ENCODE measurements at places on chromosomes 5 and 9. TPM values are rescaled to one million over a fixed set of nuclear protein-coding genes. Genes with fewer than 3 reads are reported as not detected.

TIGD6 gene
- 5.2 TPM for total RNA-seq

TMEM171 gene
- total RNA-seq = 6.6 TPM

AIF1L gene
- total RNA-seq = 1.7 TPM

FIBCD1 gene
- total RNA-seq = 12.1 TPM

SPAG8 gene
- total RNA-seq = 0.35 TPM

RHOBTB3 gene
- 8.6 TPM for total RNA-seq

C1QTNF3 gene
- 0.09 TPM for total RNA-seq

ARAP3 gene
- total RNA-seq = 4.2 TPM

SPINK13 gene
- total RNA-seq = not detected

MLANA gene
- not detected for total RNA-seq

BHMT2 gene
- total RNA-seq = not detected

SH2D3C gene
- total RNA-seq = 0.12 TPM

CBY3 gene
- total RNA-seq = not detected

MGAT4B gene
- 204 TPM for total RNA-seq

PDLIM4 gene
- total RNA-seq = 0.45 TPM

FGF18 gene
- 2.5 TPM for total RNA-seq

SLC45A2 gene
- not detected for total RNA-seq

KLF4 gene
- total RNA-seq = 33.7 TPM

SHLD3 gene
- 2.3 TPM for total RNA-seq

IFNK gene
- total RNA-seq = not detected

IFNE gene
- total RNA-seq = 1.1 TPM

F12 gene
- 22.1 TPM for total RNA-seq

SKP2 gene
- total RNA-seq = 20.1 TPM

ACOT12 gene
- total RNA-seq = not detected

CDC20B gene
- 0.07 TPM for total RNA-seq

OR4F3 gene
- not detected for total RNA-seq

NIPSNAP3A gene
- 10.4 TPM for total RNA-seq

SCGB3A2 gene
- total RNA-seq = not detected

PIP5KL1 gene
- 1.6 TPM for total RNA-seq

GADD45G gene
- total RNA-seq = 0.21 TPM

C5orf58 gene
- total RNA-seq = not detected

STKLD1 gene
- total RNA-seq = 1.2 TPM

C9orf40 gene
- 10.9 TPM for total RNA-seq

KCTD16 gene
- 0.02 TPM for total RNA-seq

IGFBPL1 gene
- 2.3 TPM for total RNA-seq

TEX48 gene
- total RNA-seq = not detected

NR2F1-AS1 gene
- total RNA-seq = 3.1 TPM

FLT4 gene
- 4.4 TPM for total RNA-seq

SLC6A7 gene
- not detected for total RNA-seq

ADRB2 gene
- 1.6 TPM for total RNA-seq

MZB1 gene
- not detected for total RNA-seq

PCDHGA3 gene
- not detected for total RNA-seq

SHC3 gene
- 0.22 TPM for total RNA-seq

KIF24 gene
- 3.3 TPM for total RNA-seq

CDO1 gene
- total RNA-seq = not detected

SLIT3 gene
- total RNA-seq = 16.4 TPM

ZDHHC11B gene
- total RNA-seq = 1.1 TPM

PPIC gene
- 17.0 TPM for total RNA-seq

RPP25L gene
- 46.7 TPM for total RNA-seq
